ENCODE measurements at places on chromosomes 3 and 15. TPM values are rescaled to one million over a fixed set of nuclear protein-coding genes. Genes with fewer than 3 reads are reported as not detected.

- no peak for DNase-seq
These were observed 66.5 kb upstream of the VGLL3 start for GRCh38 chr3:87057474-87057873.

- no peak for DNase-seq
These were observed 101.1 kb upstream of the IGF1R start for GRCh38 chr15:98547275-98547674.

- peak; percentile 95 for DNase-seq
These were observed at the start of gene CFAP20DC for GRCh38 chr3:59049671-59050331. Gene CFAP20DC (minus strand): TSS chr3:59050025. CDS start chr3:59049631, 394 bp downstream.

DNA sequence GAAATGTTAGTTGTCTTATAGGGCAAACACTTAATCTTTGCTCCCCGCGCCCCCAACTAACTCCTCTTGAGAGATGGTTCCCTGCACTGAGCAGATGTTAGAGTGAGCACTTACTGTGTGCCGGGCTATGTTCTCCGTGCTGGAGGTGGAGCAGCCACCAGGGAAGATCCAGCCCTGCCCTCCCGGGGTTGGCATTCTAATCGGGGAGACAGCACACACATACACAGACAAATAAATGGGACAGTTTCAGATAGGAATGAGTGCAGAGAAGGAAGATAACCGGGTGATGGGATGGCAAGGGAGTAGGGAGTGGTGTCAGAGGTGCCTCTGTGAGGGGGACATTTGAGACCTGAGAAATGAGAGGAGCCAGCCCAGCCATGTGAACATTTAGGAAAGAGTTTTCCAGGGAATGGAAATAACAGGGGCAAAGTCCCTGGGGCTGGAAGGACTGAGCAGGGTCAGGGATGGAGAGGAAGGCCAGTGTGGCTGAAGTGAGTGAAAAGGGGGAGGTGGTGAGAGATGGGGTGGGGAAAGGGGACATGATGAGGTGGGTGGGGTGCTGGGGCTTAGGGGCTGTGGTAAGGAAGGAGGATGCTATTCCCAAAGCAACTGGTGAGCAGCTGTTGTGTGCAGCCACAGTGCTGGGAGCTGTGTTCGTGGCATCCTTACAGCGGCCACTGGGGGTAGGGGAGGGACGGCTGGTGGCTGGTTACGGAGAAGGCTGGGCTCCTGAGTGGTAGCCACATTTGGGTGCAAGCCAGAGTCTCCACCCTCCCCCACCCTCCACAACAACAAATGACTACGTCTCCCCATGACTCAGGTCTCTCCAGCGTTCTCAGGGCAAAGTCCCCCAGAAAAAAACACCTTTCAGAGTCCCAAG lies 15.4 kb upstream of the FGD5 start:
- no peak for DNase-seq

GRCh38 chr15:73648014-73648295 lies 14.8 kb upstream of the NPTN start:
- DNase-seq, result no peak

DNA sequence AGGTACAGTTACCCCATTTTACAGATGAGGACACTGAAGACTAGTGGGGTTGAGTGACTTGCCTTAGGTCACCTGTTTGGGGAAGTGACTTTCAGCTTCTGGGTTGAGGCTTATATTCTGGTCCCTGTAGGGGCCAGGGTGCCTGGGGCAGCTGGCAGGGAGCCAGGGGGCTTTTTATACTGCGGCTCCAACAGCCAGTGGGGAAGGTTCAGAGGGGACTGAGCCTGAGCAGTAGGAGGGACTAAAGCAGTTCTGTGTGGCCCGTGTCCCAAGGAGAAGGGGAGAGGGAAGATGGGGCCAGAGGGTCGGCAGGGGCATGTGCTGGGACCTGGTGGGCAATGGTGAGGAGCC lies 37.7 kb downstream of the SLC6A6 start:
- DNase-seq, result no peak

DNA sequence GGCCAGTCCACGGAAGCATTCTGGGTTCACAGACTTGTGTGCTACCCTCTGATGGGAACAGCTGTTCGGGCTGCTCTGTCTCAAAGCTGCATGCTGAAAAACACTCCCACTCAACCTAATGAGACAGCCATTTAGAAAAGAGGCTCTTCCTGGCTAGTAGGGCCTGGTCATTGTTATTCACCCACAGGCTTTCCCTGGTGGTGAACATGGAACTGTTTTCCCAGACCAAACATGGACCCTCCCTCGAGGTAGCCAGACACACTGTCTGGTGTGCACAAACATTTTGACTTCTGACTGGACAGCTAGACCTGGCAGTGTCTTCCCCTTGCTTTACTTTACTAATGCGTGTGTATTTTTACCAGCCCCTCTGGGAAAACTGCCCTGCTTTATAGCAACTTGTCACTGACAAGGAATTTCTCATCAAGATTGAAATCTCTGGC lies 39.0 kb downstream of the MECOM start:
- DNase-seq, result no peak

The ST3GAL6 gene
- total RNA-seq, result 34.1 TPM

DNA sequence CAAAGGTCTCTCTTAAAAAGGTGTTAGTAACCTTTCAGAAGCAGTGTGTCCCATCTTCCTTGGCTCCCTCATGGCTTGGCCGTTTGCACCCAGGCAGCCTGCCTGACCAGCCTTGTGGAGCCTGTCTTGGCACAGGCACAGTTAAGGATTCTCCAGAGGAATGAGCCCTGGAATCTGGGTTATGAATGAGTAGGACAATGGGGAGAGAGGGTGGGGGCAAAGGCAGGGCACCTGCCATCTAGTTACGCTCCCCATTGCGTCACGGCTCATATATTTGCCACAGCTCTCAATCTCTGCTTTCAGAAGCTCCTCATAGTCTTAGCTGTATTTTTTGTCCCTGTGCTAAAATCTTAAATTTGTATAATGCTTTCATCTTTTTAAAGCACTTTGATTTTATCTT lies 50.6 kb downstream of the WDR76 start:
- no peak for DNase-seq

The IGF2BP2 gene
- total RNA-seq, result 18.7 TPM

The WDR93 gene
- total RNA-seq, result 0.11 TPM

GRCh38 chr15:39172380-39173281 lies 408.2 kb upstream of the THBS1 start:
- no peak for DNase-seq

DNA sequence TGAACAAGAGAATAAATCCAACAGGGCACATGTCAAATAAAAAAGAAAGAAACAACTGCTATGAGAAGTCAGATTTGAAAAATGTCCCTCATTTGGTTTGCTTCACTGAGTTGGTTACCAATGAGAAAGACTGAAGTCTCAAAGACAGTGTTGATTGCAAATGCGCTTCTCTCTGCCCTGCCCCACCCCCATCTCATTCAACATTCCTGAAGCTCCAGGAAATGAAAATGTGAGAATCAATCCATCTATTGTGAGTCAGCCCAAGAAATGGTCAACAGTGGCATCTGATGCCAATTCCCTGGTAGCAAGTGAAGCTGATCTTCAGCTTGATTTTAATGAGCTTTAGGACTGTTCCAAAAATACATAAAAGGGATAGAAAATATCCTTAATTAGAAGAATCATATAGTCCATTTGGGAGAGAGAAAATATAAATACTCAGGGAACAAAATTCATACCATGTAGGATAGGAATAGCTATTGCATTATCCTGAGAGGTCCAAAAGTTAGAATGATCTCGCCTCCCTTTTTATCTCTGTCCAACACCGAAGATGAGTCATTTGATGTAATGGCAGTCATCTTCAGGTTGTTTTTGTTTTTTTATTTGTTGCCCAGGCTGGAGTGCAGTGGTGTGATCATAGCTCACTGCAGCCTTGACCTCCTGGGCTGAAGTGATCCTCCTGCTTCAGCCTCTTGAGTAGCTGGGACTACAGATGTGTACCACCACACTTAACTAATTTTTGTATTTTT lies 200.3 kb upstream of the UMPS start:
- DNase-seq, result no peak

DNA sequence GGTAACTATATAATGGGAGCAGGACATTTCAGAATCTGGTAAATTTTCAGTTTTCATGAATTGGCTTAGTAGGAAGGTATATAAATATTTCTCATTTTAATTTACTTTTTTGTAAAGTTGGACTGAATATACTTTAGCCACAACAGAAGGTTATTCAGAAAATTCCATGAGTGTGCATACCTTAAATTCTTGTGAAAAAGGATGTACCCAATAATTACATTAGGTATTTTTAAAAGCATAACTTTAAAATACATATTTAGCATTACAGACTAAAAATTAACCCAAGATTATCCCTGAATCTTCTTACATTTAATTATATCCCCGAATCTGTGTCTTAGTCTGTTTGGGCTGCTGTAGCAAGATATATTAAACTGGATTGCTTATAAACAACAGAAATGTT lies 24.9 kb upstream of the ATP11B start:
- DNase-seq, result no peak

The FBXO40 gene
- total RNA-seq, result 207 TPM

DNA sequence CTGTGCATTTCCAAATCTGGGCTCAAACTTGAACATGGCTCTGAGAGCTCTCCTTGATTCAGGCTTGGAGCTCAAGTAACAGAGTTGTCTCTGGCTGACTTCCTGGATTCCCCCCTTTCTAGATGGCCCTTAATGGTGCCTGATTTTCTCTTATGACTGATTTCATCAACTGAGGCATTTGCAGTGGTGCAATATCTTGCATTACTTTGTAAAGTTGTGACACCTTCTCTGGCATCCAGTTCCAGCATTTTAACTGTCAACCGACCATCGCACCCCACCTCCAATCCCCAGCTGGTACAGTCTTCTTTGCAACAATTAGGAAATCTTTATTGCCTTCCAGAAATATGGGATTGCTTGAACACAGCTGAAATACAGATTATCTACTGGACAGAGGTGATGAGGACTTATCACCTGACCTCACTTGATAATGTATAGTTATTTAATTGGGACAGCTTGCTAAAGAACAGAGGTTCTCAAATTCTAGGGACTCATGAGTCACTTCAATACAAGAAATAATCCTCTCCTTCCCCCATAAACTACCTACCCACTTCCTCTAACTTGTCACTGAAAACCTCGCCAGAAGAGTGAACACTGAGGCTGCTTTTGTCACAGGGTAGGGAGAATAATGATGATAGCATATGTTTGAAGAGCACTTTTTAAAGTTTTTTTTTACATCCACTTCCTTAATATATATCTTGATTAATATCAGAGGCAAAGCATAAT lies 41.8 kb downstream of the FILIP1L start:
- DNase-seq, result no peak

The IGF1R gene
- 31.4 TPM for total RNA-seq

DNA sequence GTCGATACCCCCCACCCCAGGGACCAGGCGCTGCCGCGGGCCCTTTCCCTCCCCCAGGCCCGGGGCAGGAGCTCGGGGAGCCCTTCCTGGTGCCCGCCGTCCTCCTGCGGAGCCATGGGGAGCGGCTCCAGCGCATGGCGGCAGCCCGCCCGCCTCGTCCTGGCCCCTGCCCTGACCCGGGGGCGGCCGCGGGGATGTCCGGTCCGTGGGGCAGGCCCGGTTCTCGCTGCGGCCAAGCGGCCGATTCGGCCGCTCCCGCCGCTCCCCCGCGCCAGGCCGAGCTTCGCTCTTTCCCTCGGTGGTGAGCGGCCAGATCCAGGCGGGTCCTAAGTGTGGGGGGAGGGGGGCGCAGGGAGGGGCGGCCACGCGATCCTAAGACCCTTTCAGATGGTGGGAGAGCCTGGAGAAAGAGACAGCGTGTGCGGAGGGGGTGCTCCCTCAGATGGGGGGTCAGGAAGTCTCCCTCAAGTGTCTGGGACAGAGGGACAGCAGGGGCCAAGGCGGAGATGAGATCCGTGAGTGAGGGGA lies 1.3 kb downstream of the NEIL1 start:
- no peak for DNase-seq

The SAXO2 gene
- total RNA-seq, result 3.0 TPM

The STAB1 gene
- total RNA-seq, result 74.7 TPM

- no peak for DNase-seq
These were observed 86.9 kb upstream of the UBE2E2 start for GRCh38 chr3:23116081-23116837.

The NRG4 gene
- not detected for total RNA-seq

- no peak for DNase-seq
These were observed 972 bp downstream of the UBA5 start for GRCh38 chr3:132661101-132661500.

GRCh38 chr3:122255757-122256439 lies 69.2 kb upstream of the CSTA start:
- no peak for DNase-seq

GRCh38 chr3:21942328-21942727 lies 191.3 kb upstream of the ZNF385D start:
- no peak for DNase-seq

The PLXND1 gene
- 53.1 TPM for total RNA-seq

GRCh38 chr3:107285197-107285596 lies 92.0 kb upstream of the CCDC54 start:
- no peak for DNase-seq

DNA sequence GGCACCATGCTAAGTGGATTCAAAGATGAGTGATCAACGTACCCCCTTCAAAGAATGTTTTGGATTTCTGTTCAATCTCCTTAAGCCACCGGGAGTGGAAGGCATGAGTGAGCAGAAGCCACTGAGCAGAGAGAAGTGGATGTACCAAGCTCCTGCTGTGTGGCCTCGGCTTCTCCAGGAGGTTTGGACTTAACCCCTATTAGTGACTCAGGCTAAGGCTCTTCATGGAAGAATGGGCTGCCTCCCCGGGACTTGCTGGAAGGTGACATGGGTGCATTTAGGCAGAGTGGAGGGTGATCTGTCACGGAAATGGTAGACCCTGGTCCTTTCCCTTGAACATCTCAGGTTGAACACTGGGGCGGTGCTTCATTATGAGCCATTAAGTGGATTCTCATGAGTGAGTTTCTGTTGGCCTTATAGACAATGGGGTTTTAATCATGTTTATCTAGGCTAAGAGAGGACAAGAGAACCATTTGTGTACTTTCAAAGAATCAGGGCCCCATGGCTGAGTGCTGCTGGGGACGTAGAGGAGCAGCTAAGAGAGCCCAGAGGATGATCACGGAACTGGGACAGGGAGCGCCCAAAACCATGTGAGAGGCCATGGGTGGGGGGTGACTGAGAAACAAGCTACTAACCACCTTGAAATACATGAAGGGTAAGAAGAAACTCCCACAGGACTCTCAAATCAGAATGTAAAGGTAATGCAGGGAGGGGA lies 62.2 kb downstream of the HES1 start:
- no peak for DNase-seq

GRCh38 chr15:67880651-67881182 lies 40.9 kb upstream of the RNU6-1 start:
- DNase-seq, result peak; percentile 50

DNA sequence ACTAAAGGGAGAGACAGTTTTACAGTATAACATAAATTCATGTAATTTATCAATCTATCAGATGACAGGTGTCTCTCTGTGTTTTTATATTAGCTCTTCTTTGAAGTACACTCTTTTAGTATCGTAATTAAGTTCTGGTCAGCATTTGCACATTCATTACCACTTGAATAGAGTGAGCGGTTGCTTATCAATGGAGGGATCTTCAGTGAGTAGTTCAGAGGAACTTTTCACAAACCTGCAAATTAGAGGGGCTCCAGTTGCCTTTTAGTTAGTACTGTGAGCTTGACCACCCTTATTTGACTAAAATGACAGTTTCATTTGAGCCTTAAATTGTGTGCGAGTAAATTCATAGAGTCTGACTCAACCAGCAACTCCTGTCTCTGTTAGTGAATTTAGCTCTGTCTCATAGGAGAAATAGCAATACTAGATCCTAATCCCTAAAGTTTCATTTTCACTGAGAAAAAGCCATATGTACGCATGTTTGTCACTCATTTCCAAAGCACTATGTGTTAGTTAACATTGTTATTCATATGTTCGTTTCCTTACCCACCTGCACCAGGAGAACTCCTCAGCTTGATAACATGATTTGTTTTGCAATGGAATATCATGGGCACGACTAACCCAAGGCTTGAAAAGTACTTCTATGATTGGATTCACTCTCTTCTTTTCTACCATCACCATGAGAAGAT lies 57.5 kb upstream of the ZBED2 start:
- DNase-seq, result no peak

The LDHAL6B gene
- not detected for total RNA-seq

Data from Right ventricle myocardium superior (tissue), 1 donor.